ENCODE measurements at places on chromosomes 16 and 17.
A peak's percentile ranks its signal among the peaks of the same experiment; 100 is the strongest.

DNA sequence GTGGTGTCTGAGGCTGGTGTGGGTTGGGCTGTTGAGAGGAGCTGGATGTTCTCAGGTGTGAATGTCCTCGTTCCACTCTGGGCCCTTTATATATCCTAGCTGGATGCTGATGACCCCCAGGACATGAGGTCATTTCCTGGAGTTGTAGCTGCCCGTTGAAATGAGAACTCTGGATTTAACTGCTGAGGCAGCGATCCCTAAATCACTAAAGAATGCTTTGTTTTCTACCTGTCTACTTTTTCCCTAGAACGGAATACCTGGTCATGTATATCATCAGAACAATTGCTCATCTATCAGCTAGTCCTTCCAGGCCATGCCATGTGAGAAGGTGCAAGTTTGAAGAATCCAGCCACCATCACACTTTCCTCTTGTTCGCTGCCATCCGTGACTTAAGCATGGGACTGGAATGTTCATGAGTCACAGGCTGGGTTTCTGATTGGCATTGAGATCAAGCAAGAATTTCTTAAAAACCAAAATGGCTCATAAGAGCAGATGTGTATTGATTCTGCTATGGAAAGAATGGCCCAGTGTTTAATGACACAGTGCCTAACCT lies at the start of gene KRTAP2-3:
TSS of gene KRTAP2-3 (minus strand) at position 63 of the 553 bp plus-strand sequence. CDS start 64 bp downstream, outside the sequence.
- DNase-seq, result no peak

DNA sequence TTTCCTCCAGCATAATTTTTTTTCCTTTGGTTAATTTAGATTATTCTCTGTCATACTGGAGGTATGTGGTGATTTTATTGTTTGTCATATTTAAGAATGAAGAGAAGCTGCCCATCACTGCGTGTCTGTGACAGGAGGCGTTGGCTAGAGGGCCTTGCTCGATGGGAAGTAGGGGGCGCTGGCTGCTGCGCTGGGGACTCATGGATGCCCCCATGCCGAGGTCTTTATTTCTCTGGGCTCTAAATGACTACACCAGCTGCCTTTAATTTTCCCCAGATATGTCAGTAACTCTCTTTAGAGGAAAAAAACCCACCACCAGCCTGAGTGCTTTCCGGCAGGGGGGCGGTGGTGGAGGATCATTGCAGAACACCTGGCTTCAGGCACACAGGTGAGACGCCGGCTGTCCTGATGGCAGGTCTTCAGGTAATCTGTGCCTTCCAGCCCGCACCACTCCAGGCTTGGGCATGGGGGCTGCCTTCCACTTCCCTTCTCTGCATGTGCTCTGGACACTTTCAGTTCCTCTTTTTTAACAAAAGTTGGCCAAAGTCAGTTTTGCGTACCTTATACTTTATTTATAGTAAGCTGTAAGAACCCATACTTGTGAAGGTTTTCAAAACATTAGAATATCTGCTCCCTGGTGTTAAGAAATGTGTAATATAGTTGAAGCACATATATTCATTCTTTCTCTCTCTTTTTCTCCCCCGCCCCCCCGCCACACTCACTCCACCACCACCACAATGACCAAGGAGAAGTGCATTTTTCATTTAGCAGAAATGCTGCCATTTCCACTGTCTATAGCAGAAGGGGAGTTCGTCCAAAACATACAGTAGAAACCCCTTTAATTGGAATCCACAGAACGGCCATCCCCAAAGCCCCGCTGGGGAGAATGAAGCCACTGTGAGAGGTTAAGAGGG lies 192.7 kb downstream of the RPTOR start:
- DNase-seq, result peak; percentile 65

DNA sequence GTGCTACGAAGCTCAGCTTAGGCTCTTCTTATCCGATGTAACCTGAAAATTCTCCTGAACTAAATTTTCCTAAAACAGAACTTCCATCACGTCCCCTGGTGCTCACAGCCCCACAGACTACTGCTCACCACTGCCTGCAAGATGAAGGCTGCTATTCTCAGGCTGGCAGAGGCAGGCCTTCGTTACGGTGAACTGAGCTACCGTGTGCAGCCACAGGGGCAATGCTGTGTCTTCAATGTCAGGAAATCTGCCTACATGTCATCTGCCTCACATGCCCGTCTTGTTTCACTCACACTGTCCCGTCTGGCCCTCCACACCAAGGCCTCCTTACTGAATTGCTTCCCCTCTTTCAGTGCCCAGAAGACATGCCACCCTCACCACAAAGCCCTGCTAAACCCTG lies 15.9 kb downstream of the EMC8 start:
- no peak for DNase-seq

GRCh38 chr17:15452746-15453145 lies 14.7 kb downstream of the CDRT4 start:
- no peak for DNase-seq

DNA sequence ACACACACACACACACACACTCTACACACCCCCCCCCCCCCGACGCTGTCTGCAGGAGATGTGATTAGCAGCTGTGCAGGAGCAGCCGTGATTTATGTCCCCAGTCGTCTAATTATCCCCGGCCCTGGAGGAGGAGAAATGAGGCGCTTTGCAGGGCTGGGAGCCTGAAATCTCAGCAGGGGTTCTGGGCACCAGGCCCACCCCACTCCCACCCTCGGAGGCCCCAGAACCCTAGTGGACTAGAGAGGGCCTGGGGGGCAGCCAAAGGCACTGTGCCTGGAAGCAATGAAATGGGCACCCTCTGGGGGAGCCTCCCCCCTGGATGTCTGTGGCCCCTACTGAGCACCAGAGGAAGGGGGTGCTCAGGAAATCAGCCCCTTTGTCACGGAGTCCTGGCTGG lies 134.2 kb upstream of the CIBAR2 start:
- no peak for DNase-seq

GRCh38 chr16:27564224-27564623 lies 14.3 kb downstream of the KATNIP start:
- no peak for DNase-seq

DNA sequence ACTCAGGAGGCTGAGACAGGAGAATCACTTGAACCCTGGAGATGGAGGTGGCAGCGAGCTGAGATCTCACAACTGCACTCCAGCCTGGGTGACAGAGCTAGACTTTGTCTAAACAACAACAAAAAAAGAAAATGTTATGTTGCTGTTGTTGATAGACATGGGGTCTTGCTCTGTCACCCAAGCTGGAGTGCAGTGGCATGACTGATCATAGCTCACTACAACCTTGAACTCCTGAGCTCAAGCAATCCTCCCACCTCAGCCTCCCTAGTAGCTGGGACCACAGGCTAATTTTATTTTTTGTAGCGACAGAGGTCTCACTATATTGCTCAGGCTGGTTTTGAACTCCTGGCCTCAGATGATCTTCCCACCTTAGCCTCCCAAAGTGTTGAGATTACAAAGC lies 20.0 kb downstream of the FBXO47 start:
- DNase-seq, result no peak

GRCh38 chr17:41265078-41265477 lies at the start of gene KRTAP9-6:
KRTAP9-6 (plus strand) TSS chr17:41265378; CDS start chr17:41265378, 0 bp downstream.
- no peak for DNase-seq

- no peak for DNase-seq
Measured at GRCh38 chr17:44543213-44543904, 13.9 kb upstream of the FZD2 start.

DNA sequence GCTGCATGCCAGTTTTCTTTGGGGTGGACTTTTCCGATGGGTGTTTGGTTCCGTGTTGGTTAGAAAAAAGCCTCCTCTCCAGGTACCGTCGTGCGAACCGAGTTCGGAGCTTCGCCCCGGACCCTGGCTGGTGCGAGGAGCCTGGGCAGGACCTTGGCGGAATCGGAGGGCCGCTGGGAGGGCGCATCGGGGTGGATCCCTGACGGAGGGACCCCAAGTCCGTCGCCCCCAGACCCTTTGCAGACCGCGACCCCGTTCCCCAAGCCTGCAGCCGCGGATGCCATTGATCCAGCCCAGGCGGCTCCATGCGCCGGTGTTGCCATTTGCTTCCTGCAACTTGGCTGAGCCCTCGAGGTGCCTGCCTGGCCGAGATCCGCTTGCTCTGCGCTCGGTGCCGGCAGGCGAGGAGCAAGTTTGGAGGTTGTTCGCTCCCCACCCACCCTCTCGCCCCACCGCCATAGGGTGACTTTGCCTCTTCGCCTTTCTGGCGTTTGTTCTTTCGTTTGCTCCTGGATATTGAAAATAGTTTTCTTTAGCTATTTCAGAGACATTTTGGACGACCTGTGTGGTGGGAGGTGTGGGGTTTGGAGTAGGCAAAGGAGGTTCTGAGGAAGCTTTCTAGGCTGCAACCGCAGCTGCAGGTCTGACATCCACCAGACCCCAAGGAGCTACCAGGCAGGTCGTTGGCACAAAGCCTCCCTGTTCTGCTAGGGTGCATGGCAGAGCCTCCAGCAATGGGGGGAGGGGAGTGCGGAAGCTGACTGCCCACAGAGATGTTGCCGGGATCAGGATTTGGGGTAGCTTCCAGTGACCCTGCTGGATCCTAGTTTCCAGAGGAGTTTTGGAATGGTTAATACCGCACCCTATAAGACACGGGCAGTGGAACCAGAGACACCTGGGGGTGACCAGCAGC lies 58.2 kb downstream of the RAP1GAP2 start:
- DNase-seq, result no peak

- DNase-seq, result no peak
Measured at GRCh38 chr16:78984324-78984723, 616.2 kb downstream of the MAF start.

- DNase-seq, result no peak
Measured at GRCh38 chr16:26768385-26769010, 298.2 kb upstream of the C16orf82 start.

DNA sequence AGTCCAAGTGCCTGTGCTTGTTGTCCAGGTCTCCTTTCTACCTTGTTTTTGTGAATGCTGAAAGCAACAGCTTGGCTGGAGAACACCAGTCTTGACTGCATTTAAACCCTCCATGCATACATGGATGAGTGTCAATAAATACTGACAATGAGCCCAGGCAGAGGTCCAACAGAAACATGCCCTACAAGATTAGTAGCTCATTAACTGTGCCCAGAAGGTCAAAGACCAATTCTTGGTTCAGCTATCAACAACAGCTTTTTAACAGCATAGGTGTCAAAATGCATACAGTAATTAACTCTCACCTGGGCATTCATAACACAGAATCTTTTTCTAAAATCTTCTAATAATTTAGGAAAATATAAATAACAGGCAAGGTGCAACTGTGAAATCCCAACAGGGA lies 63.2 kb downstream of the N4BP1 start:
- no peak for DNase-seq

GRCh38 chr16:49970797-49971431 lies 54.1 kb upstream of the CNEP1R1 start:
- DNase-seq, result no peak

DNA sequence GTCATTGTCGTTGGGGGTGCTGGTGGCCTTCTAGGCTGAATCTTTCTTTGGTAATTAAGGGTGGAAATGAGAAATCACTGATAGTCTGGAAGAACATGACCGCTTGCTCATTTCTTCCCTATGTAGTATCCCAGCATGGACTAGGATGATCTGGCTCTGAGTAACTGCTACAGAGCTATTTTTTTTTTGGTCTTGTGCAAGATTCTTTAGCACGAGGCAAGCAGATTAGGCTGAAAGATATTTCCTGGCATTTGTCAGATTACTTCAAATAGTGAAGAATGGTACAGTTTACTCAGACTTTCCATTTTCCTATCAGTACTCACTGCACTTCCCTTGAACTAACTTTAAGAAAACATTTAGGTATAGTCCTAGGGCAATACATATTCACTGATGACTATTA lies 89.0 kb downstream of the SYCE1L start:
- no peak for DNase-seq

DNA sequence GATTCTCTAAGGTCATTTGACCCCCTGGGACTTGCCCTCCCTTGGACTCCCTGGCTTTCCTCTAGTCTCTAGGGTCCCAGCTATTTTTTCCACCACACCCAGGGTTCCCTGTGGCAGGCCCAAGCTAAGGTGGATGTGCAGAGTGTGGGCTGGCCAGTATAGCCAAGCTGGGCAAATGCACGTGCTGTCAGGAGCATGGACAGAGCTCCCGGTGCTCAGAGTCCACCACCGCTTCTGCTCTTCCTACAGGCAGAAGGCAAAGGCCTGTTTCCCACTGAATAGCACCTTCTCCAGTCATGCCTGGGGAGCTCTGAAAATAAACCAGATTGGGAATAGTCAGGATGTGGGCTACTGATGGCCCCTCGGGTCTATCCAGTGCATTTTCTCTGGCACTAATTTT lies 53.3 kb downstream of the GNAO1 start:
- no peak for DNase-seq

DNA sequence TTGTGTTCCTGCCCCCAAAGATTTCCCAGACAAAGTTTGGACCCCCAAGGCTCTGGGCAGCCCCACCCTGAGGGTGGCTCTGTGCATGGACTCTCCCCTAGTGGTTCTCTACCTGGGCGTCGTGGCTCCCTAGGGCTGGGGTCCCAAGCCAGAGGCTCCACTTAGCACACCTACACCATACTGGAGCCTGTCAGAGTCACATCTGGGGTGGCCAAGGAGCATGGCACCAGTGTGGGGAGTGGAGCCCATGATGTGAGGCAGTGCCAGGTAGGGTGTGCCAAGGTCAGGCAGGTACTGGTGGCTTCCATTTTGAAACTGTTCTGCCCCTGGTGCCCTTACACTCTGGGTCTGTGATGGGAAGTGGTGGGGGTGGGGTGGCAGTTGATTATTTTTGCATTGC lies 109.9 kb upstream of the GNAO1 start:
- DNase-seq, result no peak

DNA sequence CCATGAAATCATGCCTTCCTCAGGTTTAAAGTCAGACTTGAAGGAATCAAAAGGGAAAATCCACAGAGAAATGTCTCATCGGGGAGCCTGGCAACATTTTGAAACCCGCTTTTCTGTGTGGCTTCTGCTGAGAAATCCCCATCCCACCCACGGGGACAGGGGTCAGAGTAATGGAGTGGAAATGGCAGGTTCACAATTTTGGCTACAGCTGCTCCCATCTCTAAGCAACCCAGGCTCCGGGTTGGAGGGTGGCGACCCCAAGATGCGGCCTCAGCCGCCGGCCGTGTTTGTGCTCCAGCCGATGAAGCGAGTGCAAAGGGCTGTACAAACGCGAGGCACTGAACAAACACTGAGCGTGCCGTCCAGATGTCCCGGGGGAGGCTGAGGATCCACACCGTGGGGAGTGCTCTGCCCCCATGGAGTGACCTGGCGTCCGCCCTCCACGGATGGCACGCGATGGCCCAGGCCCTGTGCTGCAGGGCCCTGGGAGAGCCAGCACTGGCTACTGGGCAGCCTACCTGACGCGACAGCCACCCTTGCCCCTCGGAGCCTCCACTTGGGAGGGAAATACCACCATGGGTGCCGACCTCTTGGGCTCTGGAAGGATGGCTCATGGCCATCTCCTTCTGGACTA lies 22.2 kb downstream of the SLC43A2 start:
- no peak for DNase-seq

Data from GM19239 (cell line).